ENCODE measurements at places on chromosomes 1 and 21.

- DNase-seq: no peak
These were observed 93.1 kb upstream of the C8B start for GRCh38 chr1:57058652-57059501.

DNA sequence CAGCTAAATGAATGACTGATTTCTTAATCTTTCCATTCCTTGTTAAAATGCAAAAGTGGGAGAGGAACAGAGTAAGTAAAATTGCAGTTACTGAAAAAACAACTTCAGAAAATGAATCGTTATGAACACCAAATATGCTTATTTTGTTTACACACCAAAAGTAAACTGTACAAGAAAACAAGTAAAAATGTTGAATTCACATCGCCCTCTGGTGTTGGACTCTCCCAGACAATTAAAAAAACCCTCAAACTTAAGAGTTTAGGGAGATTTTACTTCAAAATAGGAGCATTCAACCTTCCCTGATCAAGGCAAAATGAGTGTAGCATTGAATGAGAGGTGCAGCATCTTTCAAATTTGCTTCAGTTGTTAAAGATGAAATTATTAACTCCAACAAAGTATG lies 19.4 kb upstream of the ESRRG start:
- DNase-seq: no peak

GRCh38 chr1:87179076-87179810 lies 149.4 kb upstream of the LMO4 start:
- DNase-seq: no peak

- no peak for DNase-seq
These were observed 11.5 kb upstream of the ZNF362 start for GRCh38 chr1:33244809-33245186.

DNA sequence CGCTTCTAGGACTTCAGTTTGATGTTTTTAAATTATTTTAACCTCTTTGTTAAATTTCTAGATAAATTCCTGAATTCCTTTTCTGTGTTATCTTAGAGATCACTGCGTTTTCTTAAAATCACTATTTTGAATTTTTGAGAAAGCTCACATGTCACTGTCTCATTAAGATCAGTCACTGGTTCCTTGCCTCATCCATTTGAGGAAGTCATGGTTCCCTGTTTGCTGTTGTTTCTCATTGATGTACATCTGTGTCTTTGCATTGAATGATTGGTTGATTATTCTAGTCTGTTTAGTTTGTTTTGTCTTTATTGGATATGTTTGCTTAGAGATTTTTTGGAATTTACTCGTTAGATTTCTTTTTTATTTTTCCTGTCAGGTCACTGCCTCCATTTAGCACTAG lies 50.1 kb downstream of the CRP start:
- no peak for DNase-seq

GRCh38 chr1:227558732-227559262 lies 4.6 kb upstream of the ZNF678 start:
- no peak for DNase-seq

GRCh38 chr1:167293057-167293456 lies 72.4 kb downstream of the POU2F1 start:
- no peak for DNase-seq

DNA sequence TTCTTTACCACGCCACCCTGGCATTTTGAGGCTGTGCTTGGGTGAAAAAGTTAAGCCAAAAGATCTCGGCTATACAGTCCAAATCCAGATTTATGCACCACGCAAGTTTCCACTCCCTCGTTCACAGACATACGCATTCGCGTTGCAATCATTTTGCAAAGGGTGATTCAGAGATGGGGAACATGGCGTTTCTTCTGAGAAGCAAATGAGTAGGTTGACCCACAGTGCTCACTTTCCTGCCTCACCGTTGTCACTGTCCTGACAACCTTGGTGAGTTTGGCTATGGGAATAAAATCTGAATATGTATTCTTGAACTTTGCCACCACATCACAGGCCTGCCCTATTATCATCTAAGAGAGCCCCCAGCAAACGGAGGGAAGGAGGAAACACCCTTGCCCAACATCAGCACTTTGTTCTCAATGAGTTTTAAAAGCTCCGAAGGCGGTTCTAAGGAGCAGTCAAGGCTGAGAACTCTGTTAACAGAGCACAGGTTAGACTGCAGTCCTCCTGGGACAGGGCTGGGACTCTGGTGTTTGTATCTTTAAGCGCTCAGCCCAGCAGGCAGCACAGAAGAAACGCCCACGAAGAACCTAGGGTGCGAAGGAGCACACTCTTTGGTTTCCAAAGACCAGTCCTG lies 86.4 kb downstream of the RUNX1 start:
- no peak for DNase-seq

DNA sequence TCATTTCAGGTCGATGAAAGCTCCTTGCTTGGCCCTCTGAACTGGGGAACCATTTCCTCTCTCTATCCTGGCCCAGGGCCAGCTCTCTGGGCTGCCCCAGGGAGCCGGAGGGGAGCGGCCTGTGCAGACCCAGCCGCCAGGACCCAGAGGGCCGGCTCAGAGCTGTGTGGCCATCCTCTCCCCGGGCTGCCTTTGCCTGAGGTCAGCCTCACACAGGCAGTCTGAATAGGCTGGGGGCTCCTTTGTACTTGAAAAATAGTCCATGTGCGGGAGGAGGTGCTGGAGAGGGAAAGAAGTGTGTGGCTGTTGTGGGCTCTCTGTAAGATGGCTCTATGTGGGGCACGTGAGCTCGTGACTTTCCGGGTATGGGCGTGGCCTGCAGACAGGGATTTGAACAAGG lies 275.1 kb upstream of the VAMP3 start:
- DNase-seq: no peak

GRCh38 chr1:98130408-98130807 lies 209.6 kb upstream of the DPYD start:
- no peak for DNase-seq

DNA sequence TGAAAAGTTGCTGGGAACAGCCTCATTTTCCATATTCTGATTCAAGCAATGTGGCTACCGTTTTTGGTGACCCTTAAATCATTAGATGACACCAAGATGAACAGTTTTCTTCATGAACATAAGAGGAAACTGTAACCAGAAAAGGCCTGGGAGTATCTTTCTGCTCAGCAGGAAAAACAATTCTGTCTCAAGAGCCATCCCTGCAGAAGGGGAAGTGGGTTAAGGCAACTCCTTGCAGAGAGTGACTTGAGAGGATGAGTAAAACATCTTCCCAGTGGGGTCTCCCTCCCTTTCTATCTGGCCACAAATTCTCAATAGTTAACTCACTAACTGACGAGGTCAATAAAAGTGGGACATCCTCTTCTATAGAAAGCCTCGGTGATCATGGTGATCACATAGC lies 187.6 kb upstream of the NRIP1 start:
- no peak for DNase-seq

DNA sequence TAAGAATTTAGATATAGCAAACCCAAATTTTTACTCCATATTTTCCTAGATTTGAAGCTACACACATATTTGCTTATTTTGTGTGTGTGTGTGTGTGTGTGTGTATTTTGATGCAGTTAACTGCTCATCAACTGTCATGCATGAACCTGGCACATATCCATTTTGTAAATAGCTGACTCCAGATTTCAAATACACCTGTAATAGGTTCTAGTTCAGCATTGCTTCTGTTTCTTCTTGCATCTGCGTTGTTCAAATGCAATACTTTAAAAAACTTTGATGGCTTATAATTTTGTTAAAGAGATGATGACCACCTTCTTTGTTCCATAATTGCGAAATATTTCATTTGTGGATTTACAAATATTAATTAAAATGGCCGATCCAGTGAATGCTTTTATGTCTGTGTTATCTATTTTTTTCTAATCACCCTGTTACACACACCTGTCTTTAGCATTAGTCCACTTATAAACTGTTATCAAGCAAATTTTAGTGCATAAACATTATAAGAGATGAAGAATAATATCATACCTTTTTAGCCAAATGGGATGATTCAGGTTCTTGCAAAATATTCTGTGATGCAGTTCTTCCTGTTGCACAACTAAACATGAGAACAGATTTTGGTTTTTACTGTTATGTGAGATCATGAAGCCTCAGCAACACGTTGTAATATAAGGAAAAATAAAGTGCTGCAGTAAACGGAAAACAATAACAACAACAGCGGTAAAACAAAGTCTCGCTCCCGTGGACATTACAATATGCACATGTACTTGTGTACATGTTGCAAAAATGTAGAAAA lies 12.7 kb upstream of the S100A11 start:
- peak; percentile 57 for DNase-seq

Measured in LHCN-M2 (cell line).